Adrenal gland (tissue), 19 donors: ENCODE measurements at places on chromosomes 4 and X. TPM values are rescaled to one million over a fixed set of nuclear protein-coding genes. Genes with fewer than 3 reads are reported as not detected.

The PABPC1L2B gene
- not detected for total RNA-seq

GRCh38 chrX:23764188-23764984 lies 18.6 kb upstream of the SAT1 start:
- no peaks in the 10 kb centered on the region for H3K36me3 ChIP-seq
- no peaks in the 10 kb centered on the region for H3K4me1 ChIP-seq
- no peak for DNase-seq
- H3K27ac ChIP-seq: no peak overlapping the region
- H3K27me3 ChIP-seq: no peaks in the 10 kb centered on the region

The TNIP3 gene
- total RNA-seq: not detected

- H3K27me3 ChIP-seq: no peaks in the 10 kb centered on the region
- H3K4me1 ChIP-seq: peaks cover 21% of the 10 kb centered on the region
Measured at GRCh38 chr4:8179771-8180170, 19.3 kb upstream of the SH3TC1 start.

The REELD1 gene
- total RNA-seq: not detected

GRCh38 chrX:20042221-20042620 lies 51.4 kb upstream of the BCLAF3 start:
- no peak overlapping the region for H3K4me3 ChIP-seq
- H3K4me1 ChIP-seq: no peaks in the 10 kb centered on the region
- H3K27ac ChIP-seq: no peak overlapping the region
- no peaks in the 10 kb centered on the region for H3K36me3 ChIP-seq
- peaks cover 3% of the 10 kb centered on the region for H3K27me3 ChIP-seq

The LNX1 gene
- 3.9 TPM for total RNA-seq

The ARR3 gene
- total RNA-seq: not detected

DNA sequence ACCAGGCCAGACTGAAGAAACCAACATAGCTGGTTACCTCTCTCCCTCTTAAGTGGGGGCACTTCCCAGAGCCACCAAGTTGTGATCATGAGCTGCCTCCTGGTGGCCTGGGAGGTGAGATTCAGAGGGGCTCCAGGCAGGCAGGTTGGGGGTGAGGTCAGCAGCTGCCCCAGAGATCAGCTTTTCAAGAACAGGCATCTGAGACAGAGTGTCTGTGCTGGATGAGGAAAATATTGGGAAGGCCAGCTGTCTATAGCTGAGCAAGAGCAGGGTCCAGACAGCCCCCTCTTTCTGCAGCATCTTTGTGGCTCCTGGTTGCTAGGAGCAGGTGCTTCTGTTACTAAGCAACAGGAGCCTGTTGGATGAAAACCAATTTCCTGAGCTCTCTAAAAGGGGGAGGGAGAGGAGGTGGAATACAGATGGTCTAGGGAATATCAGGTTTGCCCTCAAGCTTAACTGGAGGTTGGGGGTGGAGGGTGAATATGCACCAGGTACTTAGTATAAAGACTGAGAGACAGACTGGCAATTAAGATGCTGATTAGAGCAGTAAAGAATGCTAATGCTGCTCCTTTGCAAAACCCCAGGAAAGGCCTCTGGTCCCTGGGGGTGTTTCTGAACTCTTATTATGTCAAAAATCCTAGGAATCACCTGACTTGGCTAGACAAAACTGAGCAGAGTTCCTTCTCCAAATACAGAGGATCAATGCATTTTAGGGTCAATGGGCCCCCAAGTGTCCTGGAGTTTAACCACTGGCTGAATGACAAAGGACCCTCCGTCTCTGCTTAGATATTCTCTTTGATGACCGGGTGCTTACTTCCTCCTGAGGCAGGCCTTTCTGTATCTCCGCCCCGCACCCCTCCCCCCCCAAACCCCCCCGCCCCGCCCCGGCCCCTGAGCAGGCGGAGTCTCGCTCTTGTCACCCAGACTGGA lies 21.4 kb downstream of the ZCCHC13 start:
- no peak overlapping the region for H3K27ac ChIP-seq
- H3K36me3 ChIP-seq: no peaks in the 10 kb centered on the region
- no peak overlapping the region for H3K4me3 ChIP-seq
- H3K27me3 ChIP-seq: no peaks in the 10 kb centered on the region
- no peaks in the 10 kb centered on the region for H3K4me1 ChIP-seq
- DNase-seq: no peak

GRCh38 chr4:85715991-85716737 lies 241.2 kb downstream of the ARHGAP24 start:
- no peak overlapping the region for H3K27ac ChIP-seq
- no peak overlapping the region for H3K4me3 ChIP-seq
- H3K27me3 ChIP-seq: no peaks in the 10 kb centered on the region

DNA sequence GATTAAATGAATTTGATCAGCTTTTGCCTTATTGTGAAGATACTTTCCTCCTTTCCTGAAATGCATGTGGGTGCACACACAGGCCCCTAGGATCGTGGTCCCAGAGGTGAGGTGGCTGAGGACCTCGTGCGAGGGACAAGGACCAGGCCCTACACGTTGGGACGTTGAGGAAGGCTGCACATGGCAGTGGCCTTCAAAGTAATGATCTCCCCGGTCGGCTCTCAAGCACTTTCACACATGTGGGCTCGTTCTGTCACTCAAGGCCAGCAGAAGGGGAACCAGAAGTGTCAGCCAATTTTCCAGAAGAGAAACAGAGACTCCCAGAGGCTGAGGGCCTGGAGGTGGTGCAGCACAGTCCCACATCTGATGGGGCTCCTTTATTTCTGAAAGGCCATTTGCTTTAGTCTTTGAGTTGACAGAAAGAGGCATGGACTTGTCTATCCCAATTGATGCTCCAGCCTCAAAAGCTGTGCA lies 196.8 kb downstream of the AFAP1 start:
- no peaks in the 10 kb centered on the region for H3K36me3 ChIP-seq
- H3K4me1 ChIP-seq: no peaks in the 10 kb centered on the region
- no peaks in the 10 kb centered on the region for H3K27me3 ChIP-seq
- H3K27ac ChIP-seq: no peak overlapping the region
- no peak overlapping the region for H3K4me3 ChIP-seq

DNA sequence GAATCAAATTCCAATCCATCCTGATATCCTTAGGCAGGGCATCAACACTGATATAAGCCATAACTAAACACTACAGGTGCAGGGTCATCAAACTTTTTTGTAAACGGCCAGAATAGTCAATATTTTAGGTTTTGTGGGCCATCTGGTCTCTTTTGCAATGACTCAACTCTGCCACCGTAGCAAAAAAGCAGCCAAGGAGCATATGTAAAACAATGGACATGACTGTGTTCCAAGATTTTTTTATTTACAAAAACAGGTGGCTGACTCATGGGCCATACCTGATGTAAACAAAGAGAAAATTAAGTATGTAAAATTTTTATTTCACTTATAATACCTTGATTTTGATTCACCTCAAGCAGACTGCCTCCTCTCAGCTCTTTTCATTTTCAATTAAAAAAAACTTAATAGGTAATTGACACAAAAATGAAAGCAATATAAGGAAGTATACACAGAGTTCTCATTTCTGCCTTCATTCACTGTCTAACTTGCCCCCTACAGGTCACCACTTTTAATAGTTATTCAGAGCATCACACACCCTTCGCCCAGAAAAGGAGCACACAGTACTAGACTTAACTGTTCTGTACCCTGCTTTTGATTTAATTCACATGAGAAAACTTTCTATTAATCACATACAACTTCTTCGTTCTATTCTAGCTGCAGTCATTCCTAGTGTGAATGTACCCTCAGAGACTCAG lies 35.3 kb upstream of the GPM6B start:
- H3K27ac ChIP-seq: no peak overlapping the region
- H3K4me1 ChIP-seq: no peaks in the 10 kb centered on the region
- DNase-seq: no peak
- H3K36me3 ChIP-seq: no peaks in the 10 kb centered on the region

The SLC9A6 gene
- 36.2 TPM for total RNA-seq

GRCh38 chr4:336099-336892 lies 1.3 kb upstream of the ZNF141 start:
- peak overlapping the region; percentile 96 for H3K4me3 ChIP-seq
- H3K27ac ChIP-seq: peak overlapping the region; percentile 96
- peaks cover 12% of the 10 kb centered on the region for H3K4me1 ChIP-seq
- DNase-seq: peak; percentile 40
- no peaks in the 10 kb centered on the region for H3K27me3 ChIP-seq
- no peaks in the 10 kb centered on the region for H3K36me3 ChIP-seq

The ZDHHC15 gene
- total RNA-seq: 2.8 TPM

GRCh38 chr4:108192056-108192455 lies 23.3 kb upstream of the LEF1 start:
- no peaks in the 10 kb centered on the region for H3K36me3 ChIP-seq
- no peak overlapping the region for H3K4me3 ChIP-seq
- H3K27ac ChIP-seq: no peak overlapping the region
- no peaks in the 10 kb centered on the region for H3K27me3 ChIP-seq
- no peak for DNase-seq

DNA sequence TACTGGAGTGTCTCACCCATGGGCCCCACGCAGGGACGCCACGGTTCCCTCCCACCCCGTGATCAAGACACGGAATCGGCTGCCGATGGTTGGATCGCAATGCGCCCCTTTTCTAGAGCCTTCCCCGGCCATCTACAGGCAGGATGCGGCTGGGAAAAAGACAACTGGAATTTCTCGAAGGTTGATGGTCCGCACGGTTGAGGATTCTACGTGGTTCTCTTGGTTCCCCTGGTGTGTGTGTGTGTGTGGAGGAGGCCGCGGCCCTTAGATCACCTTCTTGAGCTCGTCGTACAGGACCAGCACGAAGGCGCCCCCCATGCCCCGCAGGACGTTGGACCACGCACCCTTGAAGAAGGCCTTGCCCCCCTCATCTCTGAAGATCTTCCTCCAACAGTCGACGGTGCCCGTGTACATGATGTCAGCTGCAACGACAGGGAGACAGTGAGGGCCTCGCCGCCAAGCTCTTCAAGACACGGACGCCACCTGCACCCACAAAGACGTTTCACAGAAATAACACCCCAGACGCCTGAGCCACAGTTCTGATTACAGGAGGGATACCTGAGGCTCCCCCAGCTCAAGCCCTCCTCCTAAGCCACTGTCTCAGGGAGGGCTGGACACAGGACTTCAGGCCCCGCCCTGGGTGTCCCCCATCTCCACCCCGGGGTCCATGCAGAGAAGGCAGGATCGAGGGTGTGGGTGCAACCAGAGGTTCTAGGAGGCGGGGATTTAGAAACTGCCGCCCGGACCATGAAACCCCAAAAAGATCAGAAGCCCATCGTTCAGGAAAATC lies 5.4 kb downstream of the SLC25A6 start:
- H3K27me3 ChIP-seq: no peaks in the 10 kb centered on the region
- peaks cover 16% of the 10 kb centered on the region for H3K4me1 ChIP-seq
- H3K36me3 ChIP-seq: peaks cover 74% of the 10 kb centered on the region
- DNase-seq: no peak

The RTL5 gene
- total RNA-seq: 6.0 TPM

GRCh38 chr4:174629265-174629664 lies 107.0 kb upstream of the HPGD start:
- no peaks in the 10 kb centered on the region for H3K27me3 ChIP-seq
- H3K4me3 ChIP-seq: no peak overlapping the region
- no peak for DNase-seq
- no peaks in the 10 kb centered on the region for H3K4me1 ChIP-seq

The OSTC gene
- 67.6 TPM for total RNA-seq

The CPE gene
- 151 TPM for total RNA-seq

GRCh38 chr4:145957302-145957701 lies 18.7 kb upstream of the ZNF827 start:
- DNase-seq: no peak
- no peaks in the 10 kb centered on the region for H3K27me3 ChIP-seq
- no peaks in the 10 kb centered on the region for H3K4me1 ChIP-seq
- no peaks in the 10 kb centered on the region for H3K36me3 ChIP-seq
- no peak overlapping the region for H3K4me3 ChIP-seq

The CSN1S1 gene
- total RNA-seq: not detected

GRCh38 chr4:158490629-158491028 lies 31.1 kb upstream of the RXFP1 start:
- H3K4me3 ChIP-seq: no peak overlapping the region
- no peaks in the 10 kb centered on the region for H3K36me3 ChIP-seq
- H3K4me1 ChIP-seq: no peaks in the 10 kb centered on the region
- no peak overlapping the region for H3K27ac ChIP-seq
- no peaks in the 10 kb centered on the region for H3K27me3 ChIP-seq
- no peak for DNase-seq

- H3K4me1 ChIP-seq: peaks cover 22% of the 10 kb centered on the region
- H3K27ac ChIP-seq: no peak overlapping the region
- H3K27me3 ChIP-seq: no peaks in the 10 kb centered on the region
- DNase-seq: no peak
- no peaks in the 10 kb centered on the region for H3K36me3 ChIP-seq
- no peak overlapping the region for H3K4me3 ChIP-seq
Measured at GRCh38 chr4:48772556-48772955, 7.5 kb downstream of the FRYL start.

The MRFAP1L1 gene
- total RNA-seq: 53.8 TPM
